GM12892 (cell line): ENCODE measurements at places on chromosomes 3 and 15.

DNA sequence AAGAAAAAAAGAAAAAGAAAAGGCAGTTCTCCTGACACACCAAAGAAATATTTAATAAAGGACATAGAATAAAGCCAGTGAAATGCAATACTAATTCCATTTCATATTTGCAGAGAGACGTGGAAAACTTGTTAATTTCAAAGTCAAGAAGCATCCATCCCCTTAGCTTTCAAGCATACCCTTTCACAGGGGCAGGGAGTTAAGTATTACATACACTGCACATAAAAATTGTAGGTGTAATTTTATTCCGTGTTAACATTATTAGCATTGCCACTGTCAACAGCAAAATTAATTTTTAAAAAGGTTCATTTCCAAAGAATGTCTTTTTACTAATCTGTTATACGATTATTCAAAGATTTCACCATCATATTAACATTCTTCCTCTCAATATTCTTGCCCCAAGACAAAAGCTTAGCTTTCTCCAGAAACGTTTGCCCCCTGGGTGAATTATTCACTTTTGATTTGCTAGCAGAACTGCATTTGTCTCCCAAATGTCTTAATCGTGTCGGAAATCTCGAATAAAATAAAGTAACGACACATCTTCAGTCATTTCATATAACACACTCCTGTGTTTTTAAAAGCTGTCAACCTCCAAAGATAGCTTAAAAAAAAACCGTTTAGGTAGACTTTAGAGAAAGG, 517.9 kb downstream of the MECOM start:
- DNase-seq, result no peak

DNA sequence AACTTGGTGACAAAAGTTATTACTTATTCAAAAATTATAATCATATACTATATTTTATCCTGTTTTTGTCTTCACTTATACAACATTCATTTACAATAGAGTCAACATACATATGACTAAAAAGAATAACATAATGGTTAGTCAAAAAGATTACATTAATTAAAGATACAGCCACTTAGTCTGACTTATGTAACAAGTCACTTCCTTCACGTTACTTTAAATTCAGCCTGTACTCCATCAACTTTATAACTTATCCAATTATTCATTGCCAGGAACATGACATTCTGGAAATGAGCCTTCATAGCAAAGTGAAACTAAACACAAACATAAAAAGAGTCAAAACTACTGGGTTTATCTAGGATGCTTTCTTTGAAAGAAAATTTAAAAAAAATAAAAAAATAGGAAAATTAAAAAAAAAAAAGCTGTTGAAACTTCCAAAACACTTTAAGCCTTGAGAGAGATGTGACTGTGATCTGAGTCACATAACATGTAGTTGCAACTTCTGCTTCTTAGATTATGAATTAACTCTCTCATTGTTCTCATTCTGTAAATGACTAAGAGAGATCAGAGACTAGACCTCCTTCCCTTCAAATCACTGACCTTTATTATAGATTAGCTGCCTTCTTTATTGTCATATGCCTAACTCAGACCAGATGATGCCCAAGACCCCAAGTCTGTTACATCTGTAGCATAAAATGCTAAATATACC, 107.8 kb downstream of the MYRIP start:
- no peak for DNase-seq

DNA sequence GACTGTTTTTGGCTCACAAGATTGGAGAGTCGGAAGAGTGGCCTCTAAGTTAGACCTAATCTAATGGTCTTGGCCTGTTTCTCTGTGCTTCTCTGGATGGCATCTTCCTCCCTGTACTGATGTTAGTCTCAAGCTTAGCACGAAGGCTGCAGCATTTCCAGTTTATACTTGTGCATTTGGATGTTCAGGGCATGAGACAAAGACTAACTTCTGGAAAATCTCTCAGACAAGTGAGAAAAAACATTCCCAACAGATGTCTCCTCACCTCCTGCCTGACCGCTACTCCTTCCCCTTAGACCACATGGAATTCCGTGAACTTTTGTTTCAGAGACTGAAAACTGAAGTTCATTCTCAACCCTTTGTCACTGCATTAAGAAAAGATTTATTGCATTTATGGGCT, 410.8 kb upstream of the MCTP2 start:
- DNase-seq, result no peak

- DNase-seq, result no peak
These were observed 25.8 kb upstream of the BLM start for GRCh38 chr15:90691369-90691768.

GRCh38 chr3:172929451-172929850, 178.9 kb downstream of the ECT2 start:
- DNase-seq, result no peak

GRCh38 chr3:120864541-120864940, 43.5 kb upstream of the STXBP5L start:
- no peak for DNase-seq

GRCh38 chr3:185363662-185364203, 797 bp downstream of the MAP3K13 start:
- DNase-seq, result no peak

- no peak for DNase-seq
These were observed 3.5 kb upstream of the CHAC1 start for GRCh38 chr15:40949756-40950207.

DNA sequence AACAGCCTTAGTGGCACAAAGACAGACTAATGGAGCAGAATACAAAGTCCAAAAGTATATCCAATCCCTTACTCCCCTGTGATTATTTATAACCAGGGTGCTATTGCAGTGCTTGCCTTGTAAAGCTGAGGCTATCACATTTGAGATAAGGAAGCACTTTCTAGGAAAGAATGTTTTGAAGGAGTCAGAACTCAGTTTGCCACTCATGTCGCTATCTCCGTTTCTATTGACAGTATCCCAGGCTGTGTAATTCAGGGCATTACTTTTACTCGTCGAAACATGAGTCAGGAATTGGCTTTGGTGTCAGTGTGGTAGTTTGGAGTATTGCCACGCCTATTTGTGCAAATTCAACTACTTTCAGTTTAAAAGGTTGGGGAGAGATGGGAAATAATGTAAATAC, 78.4 kb downstream of the FBXL2 start:
- DNase-seq, result no peak

DNA sequence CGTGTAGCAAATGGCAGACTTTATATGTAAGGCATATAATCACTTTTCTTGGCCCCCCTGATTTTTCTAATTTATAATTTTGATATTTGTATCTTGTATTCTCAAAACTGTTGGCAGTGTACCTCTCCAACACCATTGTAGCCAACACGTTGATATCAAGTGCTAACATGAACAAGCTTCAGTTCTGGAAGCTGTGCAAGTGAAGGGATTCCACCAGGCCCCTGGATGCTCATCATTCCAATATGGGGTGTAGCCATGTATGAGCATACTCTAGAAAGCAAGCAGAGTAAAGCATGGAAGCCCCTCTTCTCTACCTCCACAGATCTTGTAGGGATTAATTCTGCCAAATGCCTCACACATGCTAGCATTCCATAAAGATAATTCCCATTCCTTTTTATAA, 211.3 kb downstream of the MYRIP start:
- no peak for DNase-seq

DNA sequence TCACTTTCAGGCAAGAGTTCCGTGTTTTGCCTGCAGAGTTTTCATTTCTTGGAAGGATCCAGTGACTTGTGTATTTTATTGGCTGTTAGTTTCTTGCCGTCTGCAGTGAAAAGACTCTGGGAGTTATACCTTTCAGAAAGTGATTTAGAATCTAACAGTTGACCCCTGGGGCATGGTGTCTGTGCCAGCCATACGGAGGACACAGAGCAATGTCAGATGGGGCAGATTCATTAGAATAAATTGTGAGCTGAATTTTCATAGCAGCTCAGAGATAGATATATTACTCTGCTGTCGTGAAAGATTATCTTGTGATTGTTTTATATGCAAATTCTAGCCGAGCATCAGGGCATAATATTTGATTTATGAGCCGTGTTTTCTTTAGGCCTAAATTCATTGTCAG, 131.6 kb downstream of the SV2B start:
- DNase-seq, result no peak

DNA sequence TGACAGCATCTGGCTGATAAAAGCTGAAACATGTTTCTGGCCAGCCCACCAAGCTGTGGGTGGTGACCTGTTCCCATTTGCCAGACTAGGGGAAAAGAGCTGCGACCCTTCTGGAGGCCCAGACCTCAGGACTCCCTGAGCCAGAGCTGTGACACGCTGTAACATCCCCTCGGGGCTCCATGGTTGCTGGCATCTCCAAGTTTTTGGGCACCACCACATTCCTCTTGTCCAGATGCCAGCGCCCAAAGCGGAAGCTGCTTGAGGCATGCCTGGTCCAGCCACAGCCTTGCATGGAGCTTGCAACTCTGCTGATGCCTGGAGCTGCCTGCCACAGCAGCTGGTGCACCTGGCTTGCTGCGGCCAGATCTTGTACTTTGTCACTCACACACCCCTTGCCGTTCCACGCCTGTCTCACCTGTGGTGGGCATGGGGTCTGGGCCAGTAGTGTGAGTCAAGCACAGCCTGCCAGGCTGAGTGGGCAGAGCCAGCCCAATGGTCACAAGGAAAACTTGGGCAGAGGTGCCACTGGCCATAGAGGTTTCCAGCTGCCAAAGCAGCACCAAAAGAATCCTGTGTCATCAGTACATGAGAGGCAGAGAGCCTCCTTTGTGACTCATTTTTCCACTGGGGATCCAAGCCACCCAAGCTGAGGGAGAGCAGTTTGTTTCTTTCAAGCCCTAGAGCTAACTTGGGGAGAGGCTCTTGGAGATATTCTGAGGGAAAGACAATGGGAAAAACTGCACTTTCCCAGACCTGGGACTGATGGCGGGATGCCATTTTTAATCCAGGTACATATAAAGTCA, 45.7 kb upstream of the PTX3 start:
- no peak for DNase-seq

DNA sequence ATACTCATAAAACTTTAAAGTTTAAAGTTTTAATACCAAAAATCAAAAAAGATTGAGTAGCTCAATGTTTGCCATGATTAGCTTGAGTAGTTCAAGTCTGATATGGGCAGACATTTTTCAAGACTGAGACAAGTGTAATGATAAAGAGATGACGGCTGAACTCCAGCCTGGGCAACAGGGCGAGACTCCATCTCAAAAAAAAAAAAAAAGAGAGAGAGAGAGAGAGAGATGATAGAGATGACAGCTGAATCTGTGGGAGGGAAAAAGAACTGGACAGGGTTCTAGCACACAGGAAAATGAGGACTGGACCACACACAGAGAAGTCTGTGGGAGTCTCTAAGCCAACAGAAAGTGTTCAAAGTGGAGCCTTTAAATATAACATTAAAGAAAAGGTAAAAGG, 25.2 kb downstream of the CEP152 start:
- no peak for DNase-seq

GRCh38 chr3:23991683-23992628, 46.9 kb downstream of the NR1D2 start:
- DNase-seq, result no peak

- DNase-seq, result no peak
These were observed 221.4 kb downstream of the CADPS start for GRCh38 chr3:62653796-62654195.

DNA sequence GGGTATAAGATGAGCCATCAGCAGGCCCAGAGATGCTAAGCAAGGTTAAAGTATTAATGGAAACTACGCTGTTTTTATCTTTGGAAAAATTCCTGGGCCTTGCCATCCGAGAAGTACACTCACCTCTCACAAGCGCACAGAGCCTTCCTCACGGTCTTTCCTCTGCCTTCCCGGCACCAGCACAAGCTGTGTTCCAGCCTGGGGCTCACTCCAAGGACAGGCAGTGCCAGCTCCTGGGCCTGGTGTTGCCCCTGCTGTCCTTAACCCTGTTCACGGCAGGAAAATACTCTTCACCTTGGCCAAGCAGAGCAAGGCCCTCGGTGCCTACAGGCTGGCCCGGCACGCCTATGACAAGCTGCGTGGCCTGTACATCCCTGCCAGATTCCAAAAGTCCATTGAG, 14.3 kb upstream of the RHO start:
- DNase-seq, result no peak

DNA sequence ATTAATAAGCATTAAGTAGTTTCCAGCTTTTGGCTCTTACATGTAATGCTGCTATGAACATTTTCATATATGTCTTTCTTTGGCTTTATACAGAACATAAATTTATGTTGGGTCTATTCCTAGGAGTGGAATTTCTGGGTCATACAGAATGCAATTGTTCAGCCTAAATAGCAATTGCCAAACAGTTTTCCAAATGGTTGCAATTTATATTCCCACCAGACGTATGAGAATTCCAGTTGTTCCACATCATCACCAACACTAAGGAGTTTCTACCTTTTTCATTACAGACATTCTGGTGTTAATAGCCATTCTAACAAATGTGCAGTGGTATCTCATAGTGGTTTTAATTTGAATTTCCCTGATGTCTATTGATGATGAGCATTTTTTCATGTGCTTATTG, 160.1 kb upstream of the TMC3 start:
- DNase-seq, result no peak

GRCh38 chr3:138938877-138939560, 7.9 kb downstream of the FOXL2 start:
- no peak for DNase-seq

DNA sequence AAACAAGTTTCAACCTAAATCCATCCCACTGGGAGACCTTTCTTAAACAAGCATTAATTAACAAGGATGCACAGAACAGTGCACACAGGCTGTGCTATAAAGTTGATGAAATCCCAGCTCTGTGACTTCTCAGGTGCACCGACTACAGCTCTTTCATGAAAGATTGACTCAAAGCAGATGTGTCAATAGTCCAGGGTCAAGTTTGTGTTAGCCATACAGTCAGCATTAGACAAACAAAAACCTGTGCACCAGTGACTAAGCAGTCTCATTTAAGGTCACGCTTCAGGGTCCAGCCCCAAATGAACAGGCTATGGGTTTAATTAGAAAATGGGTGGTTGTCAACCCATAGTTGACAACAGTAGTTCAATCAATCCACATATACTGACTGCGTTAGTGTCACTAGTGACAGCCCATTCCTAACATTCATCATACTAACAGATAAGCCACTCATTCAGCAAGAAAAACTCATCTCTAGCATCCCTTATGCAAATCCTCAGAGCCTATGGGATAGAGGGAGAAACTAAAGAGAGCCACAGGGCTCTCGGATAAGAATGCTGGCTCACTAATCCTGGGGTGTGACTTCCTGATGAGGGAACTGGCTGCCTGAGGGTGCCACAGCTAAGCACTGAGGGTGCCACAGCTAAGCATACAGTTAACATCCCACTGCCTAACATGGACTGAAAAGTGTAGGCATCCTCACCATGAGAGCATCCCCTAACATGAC, 84.1 kb downstream of the WNT5A start:
- DNase-seq, result no peak

GRCh38 chr3:150291515-150291914, 116.6 kb upstream of the TSC22D2 start:
- no peak for DNase-seq

DNA sequence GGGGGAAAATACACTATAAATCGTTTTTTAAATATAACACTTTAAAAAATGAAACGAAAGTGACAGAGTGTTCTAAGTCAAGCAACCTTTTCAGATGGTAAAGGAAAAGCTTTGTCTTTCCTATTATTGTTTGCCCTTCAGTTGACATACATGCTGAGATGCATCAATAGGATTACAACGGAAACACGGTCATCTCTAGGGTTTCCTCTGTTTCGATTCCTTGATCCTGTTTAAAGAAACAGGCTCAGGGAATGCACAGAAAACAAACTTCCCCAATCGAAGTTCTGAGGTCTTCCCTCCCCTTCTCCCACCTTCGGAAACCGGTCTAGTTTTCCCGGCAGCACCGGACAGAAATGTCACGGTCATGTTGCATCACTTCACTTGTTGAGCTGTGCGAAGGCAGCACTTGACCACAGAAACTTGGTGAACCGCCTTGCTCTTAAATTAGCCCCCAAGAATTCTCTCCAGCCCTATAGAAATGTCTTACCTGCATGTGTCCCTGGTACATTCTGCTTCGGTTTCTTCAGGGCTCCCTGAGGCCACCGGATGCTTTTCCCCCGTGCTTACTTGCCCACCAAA, 556 bp downstream of the PEX5L start:
- DNase-seq, result no peak
